Mammary epithelial cell (primary cell): ENCODE measurements at places on chromosomes 5 and 9. TPM values are rescaled to one million over a fixed set of nuclear protein-coding genes. Genes with fewer than 3 reads are reported as not detected.

The ASPN gene
- not detected in 2 replicates for total RNA-seq

The DPYSL3 gene
- total RNA-seq = 4.7 and 8.8 TPM in 2 replicates

The CHSY3 gene
- 1.8 TPM for total RNA-seq

The NR6A1 gene
- total RNA-seq = 4.8 TPM

DNA sequence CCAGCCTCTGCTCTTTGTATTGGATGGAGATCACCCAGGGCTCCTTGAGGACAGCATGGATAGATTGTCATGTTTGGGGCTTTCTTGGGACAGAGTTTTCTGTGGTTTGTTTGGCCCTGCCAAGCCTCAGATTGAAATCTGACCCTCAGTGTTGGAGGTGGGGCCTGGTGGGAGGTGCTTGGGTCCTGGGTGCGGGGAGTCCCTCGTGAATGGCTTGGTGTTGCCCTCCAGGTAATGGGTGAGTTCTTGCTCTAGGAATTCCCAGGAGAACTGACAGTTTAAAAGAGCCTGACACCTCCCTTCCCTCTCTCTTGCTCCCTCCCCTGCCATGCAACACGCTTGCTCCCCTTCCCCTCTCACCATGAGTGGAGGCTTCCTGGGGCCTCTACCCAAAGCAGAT, 48.6 kb upstream of the OLFM1 start:
- no peak for DNase-seq

GRCh38 chr9:86573886-86574285, 219.7 kb upstream of the TUT7 start:
- no peak for DNase-seq

DNA sequence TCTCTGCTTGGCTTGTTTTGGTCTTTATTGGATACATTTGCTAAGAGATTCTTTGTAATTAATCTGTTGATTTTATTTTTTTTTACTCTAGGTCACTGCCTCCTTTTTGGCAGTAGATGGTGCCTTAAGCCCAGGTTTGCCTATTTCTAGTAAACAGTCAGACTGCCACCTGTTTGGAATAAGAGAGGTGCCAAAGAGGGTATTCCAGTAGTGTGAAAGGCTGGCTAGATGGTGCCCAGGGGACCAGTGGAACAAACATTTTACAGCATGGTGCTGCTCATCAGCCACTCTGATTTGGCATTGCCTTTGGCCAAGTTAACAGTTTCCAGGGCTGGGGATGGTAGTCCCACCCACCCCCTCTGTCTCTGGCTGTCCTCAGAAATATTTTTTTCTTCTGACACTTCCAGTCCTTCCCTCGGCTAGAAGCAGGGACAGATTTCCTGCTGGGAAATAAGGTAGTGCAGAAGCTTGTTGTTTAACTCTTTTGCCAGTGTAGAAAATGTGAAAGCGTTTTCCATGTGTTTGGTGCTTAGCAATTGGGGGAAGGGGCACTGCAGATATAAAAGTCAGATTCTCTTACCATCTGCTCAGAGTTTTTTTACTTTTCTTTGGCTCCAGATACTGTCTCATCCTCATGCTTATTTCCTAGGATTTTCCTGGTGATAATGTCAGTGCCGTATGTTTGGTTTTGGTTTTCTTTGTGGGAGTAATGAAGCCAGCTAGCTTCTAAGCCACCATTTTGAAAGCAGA, 36.6 kb upstream of the FBXL7 start:
- DNase-seq = no peak

DNA sequence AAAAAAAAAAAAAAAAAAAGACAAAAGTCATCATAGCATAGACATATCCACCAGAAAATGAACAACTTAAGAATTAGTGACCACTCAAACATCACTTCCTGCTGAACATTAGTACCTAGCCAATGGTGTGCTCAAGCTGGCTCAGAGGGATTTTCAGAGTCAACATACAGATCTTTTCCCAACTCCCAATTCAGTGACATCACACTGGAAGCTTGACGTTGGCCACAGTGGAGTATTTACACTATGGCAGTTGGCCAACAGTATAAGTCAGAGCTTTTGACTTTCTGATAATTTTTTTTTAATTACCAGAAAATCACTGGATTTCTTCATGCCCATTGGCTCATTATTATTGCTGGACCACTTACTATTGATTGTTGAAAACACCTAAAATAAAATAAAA, 383.5 kb downstream of the ARHGEF28 start:
- no peak for DNase-seq

DNA sequence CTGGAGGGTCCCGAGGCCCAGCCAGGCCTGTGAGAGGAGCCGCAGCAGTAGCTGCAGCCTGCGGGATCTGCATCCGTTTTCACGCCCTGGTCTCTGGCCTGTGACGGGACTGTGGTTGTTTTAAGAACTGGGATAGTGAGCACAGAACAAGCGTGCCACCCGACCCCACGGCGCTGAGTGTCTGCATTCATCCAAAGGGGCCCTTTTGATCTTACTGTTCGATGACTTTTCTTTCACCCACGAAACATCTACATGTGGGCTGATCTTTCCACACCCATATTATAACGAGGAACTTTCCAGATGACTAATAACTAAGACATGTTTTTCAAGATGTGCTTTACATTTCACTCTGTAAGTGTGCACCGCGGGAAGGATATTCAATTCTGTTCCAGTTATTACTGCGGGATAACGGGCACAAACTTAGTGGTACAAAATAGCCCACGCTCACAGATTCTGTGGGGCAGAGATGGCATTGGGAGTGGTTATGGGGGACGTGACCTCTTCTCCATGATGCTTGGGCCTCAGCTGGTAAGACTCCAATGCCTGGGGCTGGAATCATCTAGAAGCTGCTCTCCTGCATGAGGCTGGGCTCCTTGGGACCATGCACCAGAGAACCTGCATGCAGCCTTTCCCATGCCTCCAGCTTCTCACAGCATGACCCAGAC, 165.0 kb downstream of the SYK start:
- peak; percentile 63 for DNase-seq

GRCh38 chr5:169569513-169569912, 14.1 kb upstream of the SPDL1 start:
- DNase-seq = no peak

DNA sequence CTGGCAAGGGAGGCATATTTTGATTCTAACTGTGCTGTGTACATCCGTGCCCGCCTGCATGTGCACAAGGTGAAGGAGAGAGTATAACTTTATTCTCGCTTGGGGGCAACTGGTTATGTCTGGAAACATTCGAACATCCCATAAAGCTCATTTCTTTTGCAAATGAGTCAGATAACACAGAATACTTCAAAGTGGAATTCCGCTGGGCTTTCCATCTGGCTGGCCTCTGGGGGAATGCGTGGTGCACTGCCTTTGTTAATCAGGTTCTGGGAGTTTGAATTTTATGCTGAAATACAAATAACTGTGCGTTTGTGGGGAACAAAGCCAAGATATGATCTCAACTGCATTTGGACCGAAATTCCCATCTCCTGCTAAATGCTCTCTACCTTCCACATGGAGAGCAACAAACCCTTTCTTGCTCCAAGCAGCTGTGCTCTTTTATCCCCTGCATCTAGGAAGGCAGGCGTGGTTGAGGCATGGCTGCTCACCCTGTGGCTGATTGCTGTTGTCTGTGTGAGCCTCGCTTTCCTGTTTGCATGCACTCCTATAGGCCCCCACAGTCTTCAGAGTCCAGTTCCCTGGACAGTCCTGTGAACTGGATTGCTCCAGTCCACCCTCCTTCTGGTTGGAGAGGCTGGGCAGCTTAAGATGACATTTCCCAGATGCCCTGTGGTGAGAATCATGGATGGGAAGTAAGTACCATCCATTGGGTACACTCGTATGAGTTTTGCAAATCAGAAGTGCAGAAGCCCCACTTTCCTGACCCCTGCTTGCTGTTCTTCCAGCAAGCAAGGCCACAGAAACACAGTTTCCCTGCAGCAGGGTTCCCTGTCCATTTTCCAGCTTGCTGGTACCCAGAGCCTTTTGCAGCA, 82.9 kb upstream of the ALDH1B1 start:
- peak; percentile 8 for DNase-seq

GRCh38 chr5:82561797-82562196, 283.6 kb upstream of the RPS23 start:
- DNase-seq = no peak

DNA sequence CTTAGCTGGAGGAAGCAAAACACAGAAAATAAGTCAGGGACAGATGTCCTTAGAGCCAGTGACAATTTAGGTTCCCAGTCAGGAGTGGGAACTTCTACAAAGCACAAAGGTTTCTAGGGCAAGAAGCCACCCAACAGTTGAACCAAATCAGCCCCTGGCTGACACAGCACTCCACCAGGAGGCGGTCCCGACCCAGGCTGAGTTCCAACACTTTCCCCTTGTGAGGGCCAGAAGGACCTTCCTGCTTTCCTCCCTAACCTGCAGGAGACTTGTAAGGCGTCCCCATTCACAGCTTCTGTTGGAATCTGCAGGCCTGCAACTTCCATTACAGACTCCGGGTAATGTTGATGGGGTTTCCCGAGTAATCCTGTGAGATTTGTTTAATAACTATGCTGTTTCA, 416.4 kb upstream of the IRX1 start:
- no peak for DNase-seq
